SK-MEL-5 (cell line): ENCODE measurements at places on chromosomes 2 and 18. TPM values are rescaled to one million over a fixed set of nuclear protein-coding genes. Genes with fewer than 3 reads are reported as not detected.

GRCh38 chr2:10475221-10475722 is 27.1 kb upstream of the ODC1 start:
- DNase-seq = no peak

Gene IL1B
- total RNA-seq = 0.69 TPM in 1 of 2 replicates, not detected in the other

DNA sequence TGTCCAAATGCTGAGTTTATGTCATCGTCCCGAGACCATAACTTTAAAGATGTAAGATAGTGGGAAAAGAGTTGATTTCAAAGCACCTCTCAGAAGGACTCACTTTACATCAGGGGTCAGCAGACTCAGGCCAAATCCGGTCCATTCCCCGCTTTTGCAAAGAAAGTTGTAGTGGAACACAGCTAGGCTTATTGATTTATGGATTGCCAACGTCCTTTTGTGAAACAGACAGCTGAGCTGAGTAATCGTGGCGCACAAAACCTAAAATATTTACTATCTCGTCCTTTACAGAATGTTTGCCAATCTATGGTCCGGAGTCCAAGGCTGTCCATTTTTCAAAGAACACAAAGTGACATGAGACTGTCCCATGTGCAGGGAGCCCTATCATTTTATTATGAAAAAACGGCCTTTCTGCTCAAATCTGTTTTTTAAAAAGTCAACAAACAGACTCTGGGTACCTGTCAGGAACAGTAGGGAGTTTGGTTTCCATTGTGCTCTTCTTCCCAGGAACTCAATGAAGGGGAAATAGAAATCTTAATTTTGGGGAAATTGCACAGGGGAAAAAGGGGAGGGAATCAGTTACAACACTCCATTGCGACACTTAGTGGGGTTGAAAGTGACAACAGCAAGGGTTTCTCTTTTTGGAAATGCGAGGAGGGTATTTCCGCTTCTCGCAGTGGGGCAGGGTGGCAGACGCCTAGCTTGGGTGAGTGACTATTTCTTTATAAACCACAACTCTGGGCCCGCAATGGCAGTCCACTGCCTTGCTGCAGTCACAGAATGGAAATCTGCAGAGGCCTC is at the start of gene IL1RN:
Gene IL1RN, plus strand, starts transcription at position 754 of the 801 bp plus-strand sequence. Its CDS starts 27 bp downstream, at position 781.
- no peak for DNase-seq

DNA sequence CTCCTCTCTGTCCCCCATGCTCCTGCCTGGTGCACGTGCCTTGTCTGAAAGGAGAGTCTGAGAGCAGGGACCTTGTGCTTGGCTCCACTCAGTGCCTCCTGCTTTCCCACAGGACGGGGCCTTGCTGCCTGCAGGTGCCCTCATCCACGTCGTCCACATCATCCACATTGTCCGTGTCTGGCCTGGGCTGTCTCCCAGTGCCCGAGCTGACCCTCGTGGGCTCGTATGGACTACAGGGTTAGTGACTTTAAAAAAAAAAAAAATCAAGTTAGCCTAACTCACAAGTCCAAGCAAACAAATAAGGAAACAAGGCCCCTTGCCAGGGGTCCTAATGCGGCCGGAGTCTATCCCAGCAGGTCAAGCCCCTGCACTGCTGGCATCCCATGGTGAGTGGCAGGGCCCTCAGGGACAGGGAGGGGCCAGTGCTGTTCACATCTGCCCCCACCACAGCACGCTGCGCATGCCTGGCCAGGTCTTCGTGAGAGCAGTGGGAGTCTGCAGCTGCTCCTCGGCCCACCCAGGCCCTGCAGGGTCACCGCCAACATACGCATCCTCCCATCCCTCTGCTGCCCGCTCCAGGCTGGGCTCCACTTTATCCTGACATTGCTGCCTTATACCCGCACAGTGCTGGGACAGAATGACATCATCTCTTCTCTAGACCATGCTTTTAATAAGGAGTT is 232.6 kb downstream of the NDUFA10 start:
- DNase-seq = no peak

Gene CD302
- total RNA-seq = 12.0 and 13.4 TPM in 2 replicates
